ENCODE measurements at places on chromosomes 5 and 9.

- DNase-seq: no peak
Observed at GRCh38 chr5:32022638-32023037, 151.5 kb downstream of the GOLPH3 start.

GRCh38 chr5:54234304-54234933, 76.0 kb downstream of the ARL15 start:
- no peak for DNase-seq

- peak; percentile 31 for DNase-seq
Observed at GRCh38 chr9:122904466-122904822, 715 bp downstream of the RC3H2 start.

- DNase-seq: no peak
Observed at GRCh38 chr5:141547488-141547887, 58.6 kb downstream of the PCDHGC5 start.

GRCh38 chr9:85941966-85942912, 1.3 kb downstream of the NAA35 start:
- DNase-seq: no peak

- DNase-seq: no peak
Observed at GRCh38 chr5:72152545-72152944, 45.3 kb downstream of the MAP1B start.

DNA sequence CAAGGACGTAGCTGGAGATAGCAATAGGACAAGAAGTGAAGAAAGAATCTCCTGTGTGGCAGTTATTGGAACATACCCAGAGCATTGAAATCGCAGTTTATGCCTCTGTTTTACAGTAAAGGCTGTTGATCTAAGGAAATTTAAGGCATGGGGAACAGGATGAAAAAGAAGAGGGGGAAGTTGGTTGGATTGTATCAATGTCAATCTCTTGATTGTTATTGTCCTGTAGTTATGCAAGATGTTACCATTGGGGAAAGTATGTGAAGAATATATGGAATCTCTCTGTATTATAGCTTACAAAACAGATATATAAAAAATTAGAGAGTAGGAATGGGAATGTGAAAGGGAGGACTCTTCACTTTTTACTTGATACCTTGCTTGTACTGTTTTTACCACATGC, 195.6 kb upstream of the NREP start:
- DNase-seq: no peak

DNA sequence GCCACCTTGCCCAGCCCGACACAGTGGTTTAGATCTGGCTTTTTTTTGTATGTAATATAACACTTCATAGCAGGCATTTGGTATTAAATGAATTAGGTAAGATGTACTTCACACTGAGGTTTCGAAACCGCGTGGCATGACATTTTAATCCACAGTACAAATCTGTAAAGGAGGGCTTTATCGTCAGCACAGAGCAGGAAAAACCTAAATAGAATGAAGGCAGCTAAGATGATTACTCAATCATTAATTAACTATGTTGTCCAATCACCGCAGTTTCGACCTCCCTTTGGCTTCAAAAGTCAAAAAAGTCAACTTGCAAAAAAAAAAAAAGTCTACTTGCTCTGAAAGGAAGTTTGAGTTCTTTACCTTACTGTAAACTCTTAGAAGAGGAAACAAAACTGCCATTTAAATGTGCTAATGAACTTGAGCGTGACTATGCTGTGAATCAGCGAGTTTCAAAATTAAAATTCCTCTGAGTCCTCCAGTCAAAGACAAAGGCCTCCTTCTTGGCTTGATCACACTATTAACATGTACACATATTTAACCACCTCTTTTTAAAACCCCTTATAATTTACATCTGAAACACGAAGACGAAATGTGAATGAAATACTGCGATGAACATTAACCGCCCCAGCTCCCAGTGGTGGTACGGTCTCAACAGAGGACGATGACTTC, 698 bp upstream of the SEC24A start:
- DNase-seq: no peak

GRCh38 chr5:74251141-74252035, 389.1 kb downstream of the ENC1 start:
- DNase-seq: peak; percentile 45

GRCh38 chr9:128061275-128061960, 5.7 kb downstream of the NAIF1 start:
- no peak for DNase-seq

GRCh38 chr5:100306000-100306399, 229.2 kb upstream of the FAM174A start:
- no peak for DNase-seq

GRCh38 chr9:130897848-130898551, 1.4 kb upstream of the QRFP start:
- no peak for DNase-seq
